Tibial nerve (tissue), 4 donors: ENCODE measurements at places on chromosomes 4 and X. TPM values are rescaled to one million over a fixed set of nuclear protein-coding genes. Genes with fewer than 3 reads are reported as not detected.
A peak's percentile ranks its signal among the peaks of the same experiment; 100 is the strongest.

DNA sequence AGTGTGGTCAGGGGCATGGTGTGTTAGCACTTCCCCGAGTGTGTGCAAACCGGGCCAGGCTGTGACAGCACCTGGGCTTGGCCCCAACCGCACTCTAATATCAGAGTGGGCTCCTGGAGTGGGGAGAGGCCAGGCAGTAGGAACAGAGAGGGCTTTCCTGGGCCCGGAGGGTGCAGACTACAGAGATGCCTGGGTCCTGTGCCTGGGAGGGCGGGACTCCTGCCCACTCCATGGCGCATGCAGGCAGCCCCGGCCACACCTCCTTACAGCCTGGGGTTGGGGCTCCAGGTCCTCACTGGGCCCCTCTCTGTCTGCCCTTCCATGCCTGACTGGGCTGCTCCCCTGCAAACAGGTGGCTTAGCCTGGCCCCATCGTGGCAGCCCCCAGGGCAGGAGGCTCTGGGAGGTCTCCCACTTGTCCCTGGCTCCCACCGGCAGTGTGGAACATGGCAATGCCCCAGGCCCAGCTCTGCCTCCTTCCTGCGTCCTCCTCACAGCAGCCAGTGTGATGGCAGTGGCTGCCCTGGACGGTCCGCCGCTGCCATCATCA is 60.4 kb downstream of the AGA start:
- no peak for DNase-seq

DNA sequence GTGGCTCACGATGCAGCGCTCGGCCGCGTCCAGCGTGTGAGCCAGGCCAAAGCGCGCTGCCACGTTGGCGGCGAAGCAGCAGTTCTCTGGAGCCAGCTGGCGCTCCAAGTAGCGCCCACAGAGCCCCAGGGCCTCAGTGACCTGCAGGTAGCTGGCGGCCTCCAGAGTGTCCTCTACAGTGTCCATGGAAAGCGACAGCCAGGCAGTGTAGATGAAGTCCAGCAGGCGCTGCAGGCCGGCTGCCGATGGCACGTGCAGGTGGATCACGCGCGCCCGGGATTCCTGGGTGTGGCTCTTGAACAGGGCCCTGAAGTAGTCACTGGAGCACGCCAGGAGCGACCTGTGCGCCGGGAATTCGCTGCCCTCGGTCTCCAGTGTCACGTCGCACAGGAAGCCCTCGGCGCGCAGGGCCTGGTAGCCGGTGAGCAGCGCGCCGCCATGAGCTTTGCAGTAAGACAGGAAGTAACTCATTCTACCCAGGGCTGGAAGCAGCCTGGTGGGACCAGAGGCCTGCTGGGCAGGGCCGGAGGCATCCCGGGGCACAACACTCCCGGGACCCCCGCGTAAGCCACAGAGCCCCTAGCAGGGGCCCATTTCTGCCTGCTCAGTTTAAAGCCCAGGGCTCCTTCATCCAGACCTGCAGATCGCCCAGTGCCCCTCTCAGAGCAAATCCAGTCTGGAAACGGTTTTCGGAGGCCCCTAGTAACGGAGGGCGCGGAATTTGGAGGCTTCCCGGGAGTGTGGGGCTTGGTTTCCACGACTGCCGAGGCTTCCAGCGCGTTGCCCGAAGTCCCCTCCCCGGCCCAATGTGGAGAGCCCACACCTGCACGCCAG is 595 bp downstream of the KLHL34 start:
- no peak for DNase-seq

DNA sequence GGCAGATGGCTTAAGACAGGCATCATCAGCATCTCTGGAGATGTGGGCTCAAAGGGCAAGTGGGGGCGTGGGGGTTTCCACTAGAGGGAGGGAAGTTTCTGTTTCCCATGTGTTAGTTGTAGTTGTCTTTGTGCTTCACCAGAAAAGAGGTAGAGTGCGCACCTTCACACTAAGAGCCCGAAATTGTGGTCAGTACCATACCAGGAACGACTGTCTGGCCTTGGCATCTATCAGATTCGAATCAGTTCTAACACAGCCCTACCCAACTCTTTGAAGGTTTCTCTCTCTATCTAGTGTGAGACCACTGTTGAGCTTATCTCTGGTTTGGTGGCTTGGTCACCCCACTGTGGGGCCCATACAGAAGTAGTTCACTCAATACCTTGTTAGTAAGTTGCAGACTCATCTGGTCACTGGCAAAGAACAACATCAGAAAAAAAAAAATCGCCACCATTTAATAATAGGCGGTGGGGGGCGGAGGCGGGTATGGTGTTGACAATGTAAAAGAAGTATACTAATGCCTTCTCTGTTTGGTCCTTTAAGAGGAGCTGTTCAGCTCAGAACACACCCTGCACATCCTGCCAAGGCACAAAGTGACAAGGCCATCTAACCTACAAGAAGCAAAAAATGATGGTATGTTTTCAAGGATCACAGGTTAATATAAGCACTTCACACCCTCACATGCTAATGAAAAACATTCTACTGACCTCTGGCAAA is 71.1 kb downstream of the NYX start:
- no peak for DNase-seq

DNA sequence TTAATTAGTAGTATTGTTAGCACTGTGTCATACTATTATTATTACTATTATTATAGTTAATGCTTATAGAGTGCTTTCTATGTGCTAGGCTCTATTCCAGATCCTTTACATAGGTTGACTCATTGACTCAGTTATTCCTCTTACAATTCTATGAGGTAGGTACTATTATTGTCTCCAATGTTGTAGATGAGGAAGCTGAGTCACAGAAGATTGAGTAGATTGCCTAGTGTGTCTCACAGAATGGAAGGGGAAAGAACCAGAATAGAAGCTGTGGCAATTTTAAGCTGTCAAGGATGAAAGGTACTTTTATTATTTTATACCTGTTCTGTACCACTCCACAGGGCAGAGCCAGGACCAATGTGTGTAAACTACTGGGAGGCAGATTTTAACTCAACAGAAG is 1.9 kb upstream of the TCEAL1 start:
- no peak for DNase-seq

GRCh38 chr4:21134994-21135393 is 434.7 kb downstream of the PACRGL start:
- no peak for DNase-seq

- DNase-seq: no peak
Measured at GRCh38 chrX:145620666-145621065, 197.0 kb upstream of the SLITRK2 start.

- DNase-seq: no peak
Measured at GRCh38 chrX:21813612-21814368, 25.6 kb upstream of the MBTPS2 start.

DNA sequence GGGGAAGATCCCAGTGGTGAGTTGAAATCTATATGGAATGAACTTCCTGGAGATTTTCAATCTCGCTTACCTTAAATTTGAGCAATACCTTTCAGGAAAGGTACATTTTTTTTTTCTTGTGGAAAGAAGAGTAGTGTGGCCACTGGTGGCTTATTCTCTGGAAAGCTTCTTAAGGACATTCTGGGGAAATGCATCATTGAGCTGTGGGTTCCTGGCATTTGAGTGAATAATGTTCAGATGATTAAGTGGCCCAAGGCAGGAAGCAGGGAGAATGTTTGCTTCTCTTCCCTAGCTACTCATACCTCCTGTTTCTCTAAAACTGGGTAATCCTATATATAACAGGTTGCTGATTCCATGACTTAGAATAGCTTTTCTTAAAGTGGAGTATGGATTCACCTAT is 31.8 kb downstream of the STAG2 start:
- DNase-seq: no peak

GRCh38 chr4:137656661-137657060 is 124.4 kb upstream of the PCDH18 start:
- no peak for DNase-seq

- DNase-seq: no peak
Measured at GRCh38 chrX:146863566-146863965, 49.0 kb upstream of the CXorf51A start.

GRCh38 chr4:33975995-33976394 is 2268.3 kb downstream of the ARAP2 start:
- no peak for DNase-seq

DNA sequence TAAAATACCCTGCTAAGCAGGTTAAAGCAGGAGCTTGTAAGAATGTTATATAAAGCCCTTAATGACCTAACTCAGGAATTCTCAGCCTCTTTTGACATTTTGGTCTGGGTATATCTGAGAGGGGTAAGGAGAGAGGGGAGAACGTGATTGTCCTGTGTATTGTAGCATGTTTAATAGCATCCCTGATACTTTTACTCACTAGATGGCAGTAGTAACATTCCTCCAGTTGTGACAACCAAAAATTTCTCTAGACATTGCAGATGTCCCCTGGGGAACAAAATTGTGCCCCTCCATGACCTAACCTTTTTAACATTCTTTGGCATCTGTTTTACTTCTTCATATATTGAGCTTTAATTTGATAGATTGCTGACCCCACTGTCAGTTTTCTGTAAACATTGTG is 17.9 kb downstream of the SMARCA5 start:
- DNase-seq: no peak

- DNase-seq: peak; percentile 38
Measured at GRCh38 chr4:153679486-153679885, 4.6 kb upstream of the TLR2 start.

GRCh38 chr4:960636-961350 is 12.6 kb downstream of the DGKQ start:
- DNase-seq: no peak

- no peak for DNase-seq
Measured at GRCh38 chrX:39194673-39195072, 393.4 kb downstream of the MID1IP1 start.

DNA sequence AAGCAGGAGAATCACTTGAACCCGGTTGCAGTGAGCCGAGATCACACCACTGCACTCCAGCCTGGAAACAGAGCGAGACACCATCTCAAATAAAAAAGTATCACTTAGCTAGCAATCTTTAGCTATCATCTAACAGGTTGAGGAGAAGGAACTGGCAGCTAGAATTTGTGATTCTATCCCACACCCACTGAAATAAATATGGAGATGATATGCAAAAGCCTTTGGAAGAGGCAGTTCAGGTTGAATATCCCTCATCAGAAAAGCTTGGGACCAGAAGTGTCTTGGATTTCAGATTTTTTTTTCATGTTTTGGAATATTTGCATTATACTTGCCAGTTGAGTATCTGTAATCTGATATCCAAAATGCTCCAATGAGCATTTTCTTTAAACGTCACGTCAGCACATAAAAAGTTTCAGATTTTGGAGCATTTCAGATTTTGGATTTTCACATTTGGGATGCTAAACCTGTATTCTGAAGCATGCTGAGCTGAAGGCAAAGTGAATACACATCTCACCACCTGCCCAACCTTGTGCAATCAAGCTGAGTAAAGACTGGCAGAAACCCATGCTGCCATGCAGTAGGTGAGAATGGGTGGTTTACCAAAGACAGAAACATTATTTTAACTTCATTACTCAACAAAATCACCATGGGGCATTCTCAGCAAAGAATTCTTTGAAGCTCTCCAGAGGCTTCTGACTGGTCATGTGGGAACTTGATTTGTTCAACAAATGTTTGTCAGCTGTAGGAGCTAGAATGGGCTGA is 159.3 kb downstream of the SH3KBP1 start:
- no peak for DNase-seq

Gene GAGE12E
- not detected for total RNA-seq

Gene APLN
- total RNA-seq: 0.20 TPM

Gene SPARCL1
- total RNA-seq: 516 TPM

Gene AFAP1
- total RNA-seq: 23.2 TPM
